ENCODE measurements at places on chromosomes 6 and 20.

- no peak for DNase-seq
Measured at GRCh38 chr6:16762550-16763477, 1.6 kb upstream of the ATXN1 start.

DNA sequence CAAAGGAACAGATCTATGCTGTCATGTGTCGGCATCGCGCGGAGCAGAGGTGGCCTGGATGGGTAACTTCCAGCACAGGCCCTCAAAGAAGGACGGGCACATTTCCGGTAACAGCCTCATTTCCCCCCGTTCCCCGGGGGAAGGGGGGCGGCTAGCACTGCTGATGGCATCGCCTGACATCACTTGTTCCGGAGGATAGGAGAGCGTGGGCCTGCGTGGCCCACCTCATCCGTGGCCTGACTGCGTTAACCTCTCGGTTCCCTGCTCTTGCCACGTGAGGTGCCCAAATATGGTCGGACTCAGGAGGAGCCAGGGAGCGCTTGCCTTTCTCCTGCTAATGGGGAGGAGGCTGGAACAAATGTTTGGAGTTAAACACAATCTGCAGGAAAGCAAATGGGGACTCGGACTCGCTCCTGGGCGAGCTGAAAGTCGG lies at the start of gene AKAP12:
TSS of gene AKAP12 (plus strand) at position 365 of the 433 bp plus-strand sequence. CDS start 596 bp downstream, outside the sequence.
- no peak for DNase-seq

DNA sequence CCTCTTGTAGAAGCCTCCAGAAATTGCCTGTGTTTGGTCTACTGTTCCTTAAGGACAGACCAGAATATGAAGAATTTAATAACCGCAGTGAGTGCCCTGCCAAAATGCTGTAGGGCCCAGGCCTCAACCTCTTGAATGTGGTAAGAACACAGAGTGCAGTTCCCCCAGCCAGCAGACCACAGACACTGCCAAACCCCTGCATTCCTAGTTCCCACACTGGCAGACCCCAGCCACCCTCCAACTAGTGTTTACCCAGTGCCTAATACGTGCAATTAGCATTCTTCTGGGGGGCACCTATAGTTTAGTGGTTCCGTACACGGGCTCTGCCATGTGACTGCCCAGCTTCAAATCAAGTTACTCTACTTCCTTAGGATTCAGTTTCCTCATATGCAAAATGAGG lies 51.7 kb downstream of the STK35 start:
- no peak for DNase-seq

GRCh38 chr20:3413393-3413889 lies 6.0 kb upstream of the DNAAF9 start:
- no peak for DNase-seq

DNA sequence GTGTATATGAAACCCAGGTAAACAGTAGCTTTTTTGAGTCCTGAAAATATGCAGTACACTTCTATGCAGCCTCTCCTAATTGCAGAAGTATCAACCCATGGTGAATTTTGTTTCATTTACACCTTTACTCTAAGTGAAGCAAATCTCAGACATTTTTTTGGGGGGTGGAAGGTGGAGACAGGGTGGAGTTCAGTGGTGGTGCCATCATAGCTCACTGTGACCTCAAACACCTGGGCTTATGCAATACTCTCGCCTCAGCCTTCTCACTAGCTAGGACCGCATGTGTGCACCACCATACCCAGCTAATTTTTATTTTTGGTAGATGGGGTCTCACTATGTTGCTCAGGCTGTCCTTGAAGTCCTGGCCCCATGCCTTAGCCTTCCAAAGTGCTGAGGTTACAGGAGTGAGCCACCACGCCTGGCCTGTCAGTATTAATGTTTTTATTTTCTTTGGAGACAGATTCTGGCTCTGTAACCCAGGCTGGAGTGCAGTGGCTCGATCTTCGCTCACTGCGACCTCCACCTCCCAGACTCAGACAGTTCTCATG lies 80.3 kb downstream of the JARID2 start:
- no peak for DNase-seq

DNA sequence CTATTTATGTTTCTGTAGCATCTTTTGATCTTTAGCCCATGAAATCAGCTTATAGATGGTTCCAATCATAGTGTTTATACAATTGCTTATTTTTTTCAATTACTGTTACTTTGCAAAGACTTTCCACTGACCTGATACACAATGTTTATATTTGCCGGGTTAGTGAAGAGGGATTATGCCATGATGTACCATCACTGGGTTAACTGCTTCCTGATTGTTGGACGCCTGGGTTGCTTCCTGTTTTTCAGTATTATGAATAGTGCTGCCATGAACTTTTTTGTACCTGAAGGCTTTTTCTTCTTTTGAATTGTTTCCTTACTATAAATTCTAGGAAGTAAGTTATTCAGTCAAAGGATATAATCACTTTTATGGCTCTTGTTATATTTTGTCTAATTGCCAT lies 6.9 kb downstream of the MANBAL start:
- DNase-seq = no peak

DNA sequence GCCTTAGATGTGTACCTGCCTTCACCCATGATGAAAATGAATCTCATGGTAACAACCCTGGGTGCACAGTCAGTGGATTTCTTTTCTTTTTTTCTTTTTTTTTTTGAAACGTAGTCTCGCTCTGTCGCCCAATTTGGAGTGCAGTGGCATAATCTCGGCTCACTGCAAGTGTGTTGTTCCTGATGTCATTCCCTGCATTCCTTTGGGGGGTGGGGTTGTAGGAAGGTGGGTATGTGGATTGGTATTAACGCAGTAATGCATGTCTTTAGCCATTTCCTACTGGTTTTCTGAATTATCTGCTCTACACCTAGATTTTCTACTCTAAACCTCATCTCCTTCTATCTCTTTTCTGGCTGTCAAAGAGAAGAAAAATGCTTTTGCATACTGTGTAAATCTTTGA lies 146.6 kb downstream of the RNF144B start:
- no peak for DNase-seq

DNA sequence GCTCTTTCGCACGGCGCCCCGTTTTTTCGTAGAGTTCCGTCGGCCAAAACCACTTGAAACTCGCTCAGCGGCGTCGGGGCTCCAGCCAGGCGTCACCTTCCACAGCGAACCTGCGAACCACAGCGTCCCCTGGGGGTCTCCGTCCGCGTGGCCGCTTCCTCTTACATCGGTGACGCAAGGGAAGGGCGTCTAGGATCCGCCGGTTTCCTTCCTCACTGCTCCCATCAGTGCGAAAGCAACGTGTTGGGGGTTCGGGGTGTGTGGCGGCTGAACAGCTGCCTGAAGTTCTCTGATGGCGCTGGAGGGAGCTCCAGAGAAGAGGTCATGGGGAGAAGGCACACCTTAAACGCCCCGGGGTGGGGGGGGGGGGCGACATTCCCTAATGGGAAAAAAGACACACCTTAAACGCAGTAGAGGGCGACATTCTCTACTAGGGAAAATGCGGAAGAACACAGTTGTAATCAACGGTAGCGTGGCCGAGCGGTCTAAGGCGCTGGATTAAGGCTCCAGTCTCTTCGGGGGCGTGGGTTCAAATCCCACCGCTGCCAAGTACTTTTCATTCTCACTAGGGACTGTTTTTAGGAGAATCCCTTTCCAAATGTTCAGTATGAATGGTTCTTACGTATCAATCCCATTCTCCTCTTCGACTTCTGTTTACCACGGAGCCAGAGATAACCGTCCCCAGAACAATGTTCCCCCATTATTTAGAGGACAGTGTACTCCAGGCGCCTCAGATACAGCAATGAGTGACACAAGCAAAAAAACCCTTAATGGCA lies 16.4 kb downstream of the ZNF311 start:
- DNase-seq = peak; percentile 30

DNA sequence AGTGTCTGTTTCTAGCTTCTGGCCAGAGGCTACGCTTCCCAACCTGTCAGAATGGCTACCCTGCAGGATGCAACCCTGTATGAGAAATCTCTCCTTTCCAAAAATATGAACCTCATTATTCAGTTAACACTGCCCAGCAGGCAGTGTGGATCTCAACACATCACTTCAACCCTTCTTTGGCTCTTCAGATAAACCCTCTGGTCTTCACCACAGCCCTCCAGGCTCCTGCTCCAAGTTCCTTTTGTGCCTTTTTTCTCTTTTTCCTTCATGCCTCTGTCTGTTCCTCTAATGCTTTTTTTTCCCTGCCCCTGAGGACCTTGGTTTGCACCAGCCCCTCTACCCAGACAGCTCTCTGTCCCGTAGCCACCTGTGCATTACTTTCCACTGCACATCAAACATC lies 207.4 kb downstream of the MYLK4 start:
- DNase-seq = no peak

- DNase-seq = no peak
Measured at GRCh38 chr6:44498436-44498835, 110.9 kb downstream of the CDC5L start.

DNA sequence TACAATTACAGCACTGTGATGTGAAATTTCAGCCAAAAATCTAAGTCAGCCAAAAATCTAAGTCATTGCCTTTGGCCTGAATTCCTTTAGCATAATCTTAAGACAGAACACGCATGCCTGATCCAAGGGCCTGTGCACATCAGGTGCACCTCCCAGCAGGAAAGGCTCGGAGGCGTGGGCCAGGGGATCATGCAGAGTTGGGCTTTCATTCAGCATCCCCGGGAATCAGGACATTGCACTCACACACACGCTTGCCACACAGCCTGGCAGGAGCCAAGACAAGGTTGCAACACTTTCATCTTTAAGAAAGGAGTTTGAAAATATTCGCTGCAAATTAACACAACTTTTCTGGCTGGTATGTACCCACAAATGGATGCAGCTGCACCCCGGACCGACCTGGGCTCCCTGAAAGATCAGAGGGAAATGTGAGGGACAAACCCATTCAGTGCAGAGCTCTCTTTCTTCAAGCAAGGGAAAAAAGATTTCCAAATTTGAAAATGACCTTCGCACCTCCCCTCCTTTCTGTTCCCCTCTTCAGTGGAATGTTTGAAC lies 48.8 kb downstream of the ERMARD start:
- DNase-seq = no peak

- DNase-seq = no peak
Measured at GRCh38 chr20:51624157-51624731, 81.7 kb upstream of the NFATC2 start.

DNA sequence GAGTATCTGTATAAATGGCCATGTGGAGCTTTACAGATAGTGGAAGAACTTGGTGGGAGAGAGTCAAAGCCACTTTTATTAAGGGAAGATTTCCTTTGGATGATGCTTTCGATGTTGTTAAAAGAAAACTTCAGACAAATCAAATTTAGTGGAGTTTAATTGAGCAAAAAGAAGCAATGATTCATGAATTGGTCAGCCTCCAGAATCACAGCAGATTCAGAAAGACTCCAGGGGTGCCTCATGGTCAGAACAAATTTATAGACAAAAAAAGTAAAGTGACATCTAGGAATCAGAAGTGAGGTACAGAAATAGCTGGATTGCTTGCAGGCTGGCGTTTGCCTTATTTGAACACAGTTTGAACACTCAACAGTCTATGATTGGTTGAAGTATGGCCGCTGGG lies 5.3 kb upstream of the CGA start:
- DNase-seq = no peak

DNA sequence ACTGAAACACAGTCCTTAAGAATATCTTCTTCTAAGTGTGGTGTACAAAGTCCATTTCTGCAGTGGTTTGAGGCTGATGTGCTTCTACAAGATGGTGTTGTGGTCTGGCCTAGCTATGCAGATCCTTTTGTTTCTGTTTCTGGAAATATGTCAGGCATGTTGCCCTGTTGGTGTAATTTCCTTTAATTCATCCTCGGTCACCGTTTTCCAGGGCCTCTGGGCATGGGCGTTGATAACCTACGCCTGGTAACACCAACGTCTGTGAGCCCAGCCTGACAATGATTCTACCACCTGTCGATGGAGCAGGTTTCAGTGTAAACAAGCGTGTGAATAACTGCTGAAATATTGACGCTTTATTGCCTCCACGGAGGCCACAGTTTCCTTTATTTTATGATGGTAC lies 33.3 kb upstream of the AFDN start:
- DNase-seq = no peak

- no peak for DNase-seq
Measured at GRCh38 chr20:40908309-40908708, 120.3 kb upstream of the TOP1 start.

- DNase-seq = no peak
Measured at GRCh38 chr20:3874194-3874844, 14.9 kb upstream of the PANK2 start.

DNA sequence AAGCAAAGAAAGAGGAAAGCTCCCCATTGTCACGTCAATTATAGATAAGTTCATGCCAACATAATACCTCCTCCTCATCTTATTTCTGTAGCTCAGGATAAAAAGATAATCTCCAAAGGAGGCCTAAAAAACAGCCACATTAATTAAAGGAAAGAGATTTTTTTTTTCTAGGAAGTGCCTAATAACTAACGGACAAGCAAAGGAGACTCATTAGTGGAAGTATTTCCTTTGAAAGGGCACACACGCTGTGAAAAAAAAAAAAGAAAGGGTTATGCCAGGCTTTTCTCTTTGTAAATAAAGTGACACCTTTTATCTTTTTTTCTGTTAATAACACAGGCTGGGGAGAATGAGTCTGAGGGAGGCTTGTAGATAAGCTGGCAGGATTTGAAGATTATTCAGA lies 55.7 kb downstream of the PCSK2 start:
- DNase-seq = no peak

DNA sequence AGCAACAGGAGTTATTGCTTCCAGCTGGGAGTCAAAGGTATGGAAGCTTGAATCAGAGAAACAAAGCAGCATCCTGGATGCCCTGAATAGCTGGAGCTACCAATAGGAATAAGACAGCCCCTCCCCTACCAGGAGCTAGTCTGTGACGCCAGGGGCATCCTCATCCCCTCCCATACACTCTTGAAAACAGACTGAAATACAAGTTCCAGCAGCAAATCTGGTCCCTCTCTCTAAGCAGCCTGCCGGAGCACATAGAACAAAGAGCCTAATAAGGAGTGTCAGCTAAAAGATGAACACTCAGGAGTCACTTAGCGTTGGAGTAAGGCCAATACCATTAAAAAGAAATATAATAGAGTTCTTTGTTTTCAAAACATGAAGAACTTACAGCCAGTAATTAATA lies 25.6 kb downstream of the FILIP1 start:
- no peak for DNase-seq

DNA sequence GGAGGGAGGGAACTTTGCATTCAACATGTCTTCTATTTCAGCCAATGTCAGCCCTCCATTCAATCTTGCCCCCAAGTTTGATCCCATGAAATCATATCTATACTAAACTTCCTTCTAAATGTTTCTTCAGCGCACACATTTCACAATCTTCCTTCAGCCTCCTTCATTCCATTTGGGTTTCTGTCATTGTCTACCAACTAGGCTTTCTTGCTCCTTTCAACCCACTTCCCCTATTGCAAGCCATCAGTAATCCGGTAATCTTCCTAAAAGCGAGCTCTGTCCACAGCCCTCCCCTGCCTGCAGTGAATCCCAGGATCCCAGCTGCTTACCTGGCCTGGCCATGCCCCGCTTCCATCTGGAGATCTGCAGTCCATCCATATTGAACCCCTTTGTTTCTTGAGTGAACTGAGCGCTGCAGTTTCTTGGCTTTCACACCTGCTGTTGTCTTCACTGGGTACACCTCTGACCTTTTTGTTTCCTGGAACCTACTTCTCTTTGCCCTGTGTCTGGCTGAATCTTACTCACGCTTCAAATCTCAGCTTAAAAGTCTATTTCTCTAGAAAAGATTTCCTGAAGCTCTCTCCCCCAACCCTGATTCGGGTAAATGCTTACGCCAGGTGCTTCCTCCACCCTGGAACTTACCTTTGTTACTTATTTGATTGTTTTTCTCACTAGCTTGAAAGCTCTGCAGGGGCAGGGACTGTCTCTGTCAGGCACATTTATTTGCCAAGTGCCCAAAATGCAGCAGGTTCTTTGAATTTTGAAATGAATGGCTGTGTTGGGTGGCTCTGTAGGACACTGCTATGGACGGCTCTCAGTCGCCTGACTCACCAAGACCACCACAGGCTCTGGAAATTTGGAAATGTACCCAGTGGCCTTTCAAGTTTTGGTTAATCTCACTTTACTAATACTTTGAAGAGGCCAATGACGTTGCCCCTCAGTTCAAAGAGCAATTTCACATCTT lies 50.3 kb downstream of the ADTRP start:
- DNase-seq = no peak

Data from keratinocyte (primary cell).